ENCODE measurements at places on chromosomes 7 and 10. TPM values are rescaled to one million over a fixed set of nuclear protein-coding genes. Genes with fewer than 3 reads are reported as not detected.

DNA sequence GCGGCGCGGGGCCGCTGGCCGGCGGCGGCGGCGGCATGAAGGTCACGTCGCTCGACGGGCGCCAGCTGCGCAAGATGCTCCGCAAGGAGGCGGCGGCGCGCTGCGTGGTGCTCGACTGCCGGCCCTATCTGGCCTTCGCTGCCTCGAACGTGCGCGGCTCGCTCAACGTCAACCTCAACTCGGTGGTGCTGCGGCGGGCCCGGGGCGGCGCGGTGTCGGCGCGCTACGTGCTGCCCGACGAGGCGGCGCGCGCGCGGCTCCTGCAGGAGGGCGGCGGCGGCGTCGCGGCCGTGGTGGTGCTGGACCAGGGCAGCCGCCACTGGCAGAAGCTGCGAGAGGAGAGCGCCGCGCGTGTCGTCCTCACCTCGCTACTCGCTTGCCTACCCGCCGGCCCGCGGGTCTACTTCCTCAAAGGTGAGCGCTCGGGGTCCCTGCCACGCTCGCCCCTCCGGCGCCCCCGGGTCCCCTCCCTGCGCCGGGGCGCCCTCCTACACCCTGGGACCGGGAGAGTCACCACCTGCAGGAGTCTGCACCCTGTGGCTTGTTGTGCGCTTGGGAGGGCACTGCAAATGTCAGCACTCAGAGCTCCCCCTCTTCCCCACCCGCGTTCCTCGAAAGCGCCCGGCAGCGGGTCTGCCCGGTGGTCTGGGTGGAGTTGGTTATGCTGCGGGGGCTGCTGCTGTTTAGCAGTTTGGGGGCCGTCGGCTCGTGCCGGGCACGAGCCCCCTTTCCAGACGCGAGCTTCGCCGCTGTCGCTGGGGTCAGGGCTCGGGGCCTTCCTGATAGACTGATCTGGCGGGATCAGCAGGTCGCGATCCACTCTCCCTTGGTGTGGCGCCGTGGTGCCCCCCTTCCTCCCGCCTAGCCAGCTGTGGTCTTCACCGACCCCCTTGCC lies 627 bp downstream of the DUSP5 start:
- H3K4me1 ChIP-seq, result peaks cover 34% of the 10 kb centered on the region
- H3K4me3 ChIP-seq, result peak overlapping the region; percentile 86
- no peaks in the 10 kb centered on the region for H3K36me3 ChIP-seq
- H3K27ac ChIP-seq, result peak overlapping the region; percentile 81
- DNase-seq, result peak; percentile 72

The EGFR gene
- 14.1 TPM for total RNA-seq

The TRIM56 gene
- total RNA-seq, result 15.0 TPM

The CDNF gene
- 17.4 TPM for total RNA-seq

The CCDC172 gene
- total RNA-seq, result not detected

The GARS1 gene
- total RNA-seq, result 80.3 TPM

The INTS15 gene
- 18.5 TPM for total RNA-seq

The TRIM50 gene
- total RNA-seq, result 0.25 TPM

All from psoas muscle (tissue), 8 donors.